ENCODE measurements at places on chromosomes 13 and 19.

- no peak for DNase-seq
These were observed 7.9 kb downstream of the CEACAM3 start for GRCh38 chr19:41804336-41804735.

- no peak for DNase-seq
These were observed 65.6 kb downstream of the ARHGAP35 start for GRCh38 chr19:46926170-46927071.

DNA sequence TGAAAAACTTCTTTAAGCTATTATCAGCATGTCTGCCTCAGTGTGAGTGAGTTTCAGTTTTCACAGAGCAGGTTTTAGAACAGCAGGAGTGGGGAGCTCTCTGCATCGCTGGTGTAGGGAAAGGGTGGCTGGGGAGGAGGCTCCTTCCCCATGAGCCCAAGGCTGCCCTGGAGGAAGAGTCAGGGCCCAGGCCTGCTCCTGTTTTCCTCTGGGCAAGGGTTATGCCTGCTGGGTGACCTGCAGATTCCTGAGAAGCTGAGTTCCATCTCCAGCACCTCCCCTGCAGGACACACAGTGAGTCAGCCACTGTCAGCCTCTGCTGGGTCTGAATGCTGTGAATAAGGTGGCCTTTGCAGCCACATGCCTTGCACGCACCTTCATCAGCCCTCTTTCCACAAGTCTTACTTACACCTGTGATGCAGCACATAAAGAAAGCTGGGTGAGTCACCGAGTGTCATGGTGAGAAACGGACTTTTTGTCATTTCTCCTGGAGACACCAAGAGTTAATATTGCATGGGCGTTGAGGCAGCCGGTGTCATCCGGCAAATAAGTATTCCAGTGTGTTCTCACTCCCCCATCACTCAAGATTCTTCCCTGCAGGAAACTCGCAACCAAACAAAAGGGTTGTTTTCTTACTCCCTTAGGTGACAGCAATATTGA is 186.4 kb upstream of the KL start:
- DNase-seq: no peak

DNA sequence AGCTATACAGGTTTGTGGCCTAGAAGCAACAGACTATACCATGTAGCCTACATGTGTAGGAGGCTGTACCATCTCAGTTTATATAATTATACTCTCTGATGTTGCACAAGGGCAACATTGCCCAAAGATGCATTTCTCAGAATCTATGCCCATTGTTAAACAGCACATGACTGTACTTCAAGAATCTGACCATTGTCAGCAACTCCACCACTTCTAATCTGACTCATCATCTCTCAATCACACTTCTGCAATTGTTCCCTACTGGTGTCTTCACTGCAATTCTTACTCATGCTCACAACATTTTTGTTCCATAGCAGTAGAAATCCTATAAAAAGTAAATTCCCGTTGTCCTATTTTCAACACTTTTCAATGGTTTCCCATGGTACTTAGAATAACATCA is 63.9 kb upstream of the ATXN8OS start:
- no peak for DNase-seq

DNA sequence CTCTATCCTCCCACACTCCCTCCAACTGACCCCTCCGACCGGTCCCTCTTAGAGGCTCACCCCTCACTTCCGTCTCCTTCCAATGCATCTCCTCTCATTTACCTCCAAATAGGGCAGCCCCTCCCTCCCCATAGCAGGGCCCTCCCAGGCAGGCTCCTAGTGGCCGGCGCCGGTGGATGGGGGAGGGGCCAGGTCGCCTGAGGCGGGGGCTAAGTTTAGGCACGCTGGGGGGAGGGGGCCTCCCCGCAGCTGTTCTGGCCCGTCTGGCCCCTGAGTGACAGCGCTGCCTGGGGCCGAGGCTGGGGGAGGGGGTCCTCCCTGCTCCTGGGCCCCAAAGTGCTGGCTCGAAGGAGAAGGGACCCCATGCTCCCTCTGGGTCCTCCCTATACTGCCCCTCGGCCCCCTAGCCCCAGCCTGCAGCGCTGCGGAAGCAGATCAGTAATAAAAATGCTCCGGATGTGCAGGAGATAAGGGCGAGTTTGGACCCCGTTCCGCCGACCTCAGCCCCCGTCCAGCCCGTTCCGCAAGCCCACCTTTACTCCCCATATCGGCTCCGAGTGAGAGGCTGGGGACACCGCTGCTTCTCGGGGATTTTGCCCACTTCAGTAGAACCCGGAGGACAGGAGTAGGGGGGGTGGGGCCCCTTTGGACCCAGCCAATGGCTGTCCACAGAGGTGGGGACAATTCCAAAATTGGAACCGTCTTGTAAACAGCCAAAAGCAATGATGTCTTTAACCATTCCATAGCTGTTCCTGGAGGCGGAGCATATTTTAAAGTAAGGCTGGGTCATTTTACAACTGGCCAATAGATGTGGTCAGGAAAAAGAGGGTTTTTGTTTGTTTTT is 4.0 kb downstream of the RTN2 start:
- no peak for DNase-seq

- DNase-seq: no peak
These were observed 20.6 kb downstream of the UBE2L5 start for GRCh38 chr13:30442926-30443325.

DNA sequence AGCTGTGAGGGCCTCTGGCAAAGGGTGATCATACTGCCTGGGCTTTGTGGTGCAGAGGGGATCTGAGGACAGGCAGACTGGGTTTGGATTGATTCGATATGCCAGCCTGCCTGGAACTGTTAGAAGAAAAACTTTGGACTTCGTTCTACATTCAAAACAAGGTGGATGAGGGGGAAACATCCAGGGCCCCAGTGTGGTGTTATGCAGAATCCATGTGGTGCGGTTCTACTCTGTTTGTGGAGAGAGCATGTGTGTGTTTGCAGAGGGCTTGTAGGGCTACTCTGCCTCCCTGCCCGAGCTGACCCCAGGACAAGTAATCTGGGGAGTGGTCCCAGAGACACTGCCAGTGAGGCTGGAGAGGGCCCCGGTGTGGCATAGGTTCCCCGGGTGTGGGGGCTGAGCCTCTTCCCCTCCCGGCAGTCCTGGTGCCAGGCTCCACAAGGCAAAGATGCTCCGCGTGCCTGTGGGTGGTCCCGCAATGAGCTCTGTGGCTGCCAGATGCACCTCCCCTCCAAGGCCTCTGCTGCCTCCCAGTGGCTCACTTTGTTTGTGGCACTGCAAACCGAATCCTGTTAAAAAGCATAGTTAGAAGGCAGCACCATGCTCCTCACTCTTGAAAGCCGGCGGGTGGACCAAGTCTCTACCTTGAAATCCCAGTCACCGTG is 22.3 kb upstream of the TFDP1 start:
- DNase-seq: peak; percentile 55

- no peak for DNase-seq
These were observed 53.3 kb downstream of the OXGR1 start for GRCh38 chr13:96940961-96941360.

DNA sequence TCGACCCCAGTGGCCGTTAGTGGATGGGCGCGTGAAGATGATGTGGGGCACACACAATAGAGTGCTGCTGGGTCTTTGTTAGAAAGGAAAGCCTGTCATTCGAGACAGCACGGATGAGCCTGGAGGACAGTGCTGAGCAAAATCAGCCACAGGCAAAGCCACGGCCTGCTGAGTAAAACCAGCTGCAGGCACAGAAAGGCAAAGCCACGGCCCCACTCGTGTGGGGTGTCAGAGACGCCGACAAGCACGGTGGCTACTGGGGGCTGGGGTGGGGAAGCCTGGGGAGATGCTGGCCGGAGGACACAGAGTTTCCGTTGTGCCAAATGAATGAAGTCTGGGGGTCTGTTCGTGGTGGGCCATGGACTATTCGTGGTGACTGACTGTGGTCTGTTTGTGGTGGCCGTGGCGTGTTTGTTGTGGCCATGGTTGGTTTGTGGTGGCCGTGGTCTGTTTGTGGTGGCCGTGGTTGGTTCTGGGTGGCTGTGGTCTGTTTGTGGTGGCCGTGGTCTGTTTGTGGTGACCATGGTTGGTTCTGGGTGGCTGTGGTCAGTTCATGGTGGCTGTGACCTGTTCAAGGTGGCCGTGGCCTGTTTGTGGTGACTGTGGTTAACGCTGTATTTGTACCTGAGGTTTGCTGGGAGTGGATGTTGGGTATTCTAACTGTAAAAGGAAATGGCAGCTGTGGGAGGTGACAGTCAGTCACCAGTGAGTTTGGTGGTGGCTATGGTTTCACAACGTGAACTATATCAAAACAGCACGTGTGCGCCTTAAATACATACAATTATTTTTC is 36.3 kb downstream of the MCF2L start:
- peak; percentile 21 for DNase-seq

DNA sequence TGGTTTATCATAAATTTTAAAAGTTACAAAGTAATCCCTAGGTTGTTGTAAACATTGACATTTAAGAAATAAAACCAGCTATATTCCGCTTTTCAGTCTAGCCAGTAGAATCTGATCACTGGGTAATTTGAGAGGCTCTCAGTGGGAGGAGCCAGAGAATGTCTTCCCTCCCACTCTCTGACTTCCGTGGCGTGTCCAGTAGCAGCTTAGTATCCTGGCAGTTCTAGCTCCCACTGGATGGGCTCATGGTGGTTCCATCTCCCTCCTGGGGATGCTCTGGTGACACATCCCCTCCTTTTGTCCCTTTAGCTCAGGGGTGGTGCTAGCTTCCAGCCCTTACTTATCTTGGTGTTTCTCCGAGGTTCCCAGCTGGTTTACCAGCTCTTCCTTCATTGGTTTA is 34.5 kb downstream of the MTUS2 start:
- no peak for DNase-seq

- DNase-seq: no peak
These were observed 47.4 kb downstream of the BRD4 start for GRCh38 chr19:15284896-15285295.

DNA sequence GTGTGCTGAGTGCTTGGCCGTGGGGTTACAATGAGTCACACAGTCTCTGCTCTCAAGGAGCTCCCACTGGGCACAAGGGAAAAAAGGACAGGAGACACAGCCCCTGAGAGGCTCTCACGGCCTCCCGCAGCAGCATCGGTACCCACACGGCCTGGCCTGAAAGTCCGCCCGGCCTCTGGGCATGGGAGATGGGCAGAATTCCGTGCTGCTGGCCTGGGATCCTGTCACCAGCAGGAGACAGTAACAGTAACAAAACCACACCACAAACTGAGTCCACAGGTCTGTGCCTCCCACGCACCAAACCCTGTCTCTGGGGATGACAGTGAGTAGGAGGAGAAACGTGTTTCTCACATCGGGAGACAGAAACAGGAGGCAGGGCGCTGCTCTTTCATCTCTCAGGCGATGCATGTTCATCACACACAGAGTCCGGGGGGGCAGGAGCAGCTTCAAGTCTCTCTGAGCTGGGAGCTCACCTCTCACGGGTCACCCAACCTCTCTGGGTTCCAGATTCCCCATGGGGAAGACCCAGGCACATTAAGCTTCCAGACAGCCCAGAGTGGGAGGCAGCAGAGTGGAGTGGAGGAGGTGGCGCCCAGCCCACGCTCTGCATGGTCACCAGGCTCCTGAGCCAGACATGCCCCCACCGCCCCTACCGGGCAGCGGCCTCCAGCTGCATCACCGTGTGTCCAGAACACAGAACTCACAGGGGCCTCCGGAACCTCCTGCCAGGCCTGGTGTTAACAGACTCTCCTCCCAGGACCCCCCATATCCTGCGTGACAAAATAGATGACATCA is 124.7 kb upstream of the VSTM2B start:
- DNase-seq: peak; percentile 8

GRCh38 chr13:20354722-20355121 is 122.6 kb upstream of the GJB6 start:
- no peak for DNase-seq

GRCh38 chr19:51090471-51090870 is 7.8 kb upstream of the KLK14 start:
- DNase-seq: no peak

DNA sequence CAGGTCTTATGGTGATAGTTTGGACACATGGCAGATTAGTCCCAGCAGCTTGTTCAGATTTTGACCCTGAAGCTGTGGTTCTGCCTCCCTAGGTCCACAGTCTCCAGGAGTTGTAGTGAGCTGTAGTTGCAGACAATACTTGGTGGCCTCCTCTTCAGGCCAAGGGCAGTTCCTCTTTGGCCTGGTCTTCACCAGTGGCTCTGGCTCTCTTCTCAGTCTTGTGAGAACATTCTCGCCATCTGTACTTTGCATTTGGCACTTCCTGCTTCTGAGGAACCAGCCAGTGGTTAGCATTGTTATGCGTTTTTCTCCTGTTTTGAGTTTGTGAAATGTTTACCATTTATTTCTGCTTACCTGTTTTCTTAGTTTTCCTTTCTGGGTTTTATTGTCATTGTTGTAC is 40.7 kb downstream of the PCCA start:
- DNase-seq: no peak

DNA sequence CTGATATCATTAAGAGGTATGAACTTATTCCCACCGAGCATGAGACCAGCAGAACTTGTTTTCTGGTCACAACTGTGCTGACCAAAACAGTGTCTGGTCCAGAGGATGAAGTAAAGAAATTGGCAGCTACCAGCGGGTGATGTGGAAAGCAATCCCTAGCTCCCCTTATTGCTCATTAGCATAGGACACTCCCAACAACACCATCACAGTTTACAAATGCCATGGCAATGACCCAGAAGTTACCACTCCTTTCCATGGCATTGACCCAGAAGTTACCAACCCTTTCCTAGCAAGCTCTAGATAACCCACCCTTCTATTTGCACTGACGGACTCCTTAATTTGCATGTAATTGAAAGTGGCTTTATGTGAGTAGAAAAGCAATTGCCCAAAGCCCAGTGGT is 1856.1 kb downstream of the OLFM4 start:
- no peak for DNase-seq

- peak; percentile 47 for DNase-seq
These were observed 599 bp downstream of the ZIC2 start for GRCh38 chr13:99982036-99982730.

DNA sequence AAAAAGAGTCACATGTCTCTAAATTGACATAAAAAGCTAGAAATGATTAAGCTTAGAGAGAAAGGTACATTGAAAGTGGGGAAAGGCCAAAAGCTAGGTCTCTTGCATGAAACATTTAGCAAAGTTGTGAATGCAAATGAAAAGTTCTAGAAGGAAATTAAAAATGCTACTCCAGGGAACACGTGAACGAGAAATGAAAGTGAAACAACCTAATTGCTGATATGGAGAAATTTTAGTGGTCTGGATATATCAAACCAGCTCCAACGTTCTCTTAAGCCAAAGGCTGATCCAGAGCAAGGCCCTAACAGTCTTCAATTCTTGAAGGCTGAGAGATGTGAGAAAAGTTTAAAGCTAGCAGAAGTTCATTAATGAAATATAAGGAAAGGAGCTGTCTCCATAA is 419.8 kb downstream of the SLITRK6 start:
- DNase-seq: no peak

DNA sequence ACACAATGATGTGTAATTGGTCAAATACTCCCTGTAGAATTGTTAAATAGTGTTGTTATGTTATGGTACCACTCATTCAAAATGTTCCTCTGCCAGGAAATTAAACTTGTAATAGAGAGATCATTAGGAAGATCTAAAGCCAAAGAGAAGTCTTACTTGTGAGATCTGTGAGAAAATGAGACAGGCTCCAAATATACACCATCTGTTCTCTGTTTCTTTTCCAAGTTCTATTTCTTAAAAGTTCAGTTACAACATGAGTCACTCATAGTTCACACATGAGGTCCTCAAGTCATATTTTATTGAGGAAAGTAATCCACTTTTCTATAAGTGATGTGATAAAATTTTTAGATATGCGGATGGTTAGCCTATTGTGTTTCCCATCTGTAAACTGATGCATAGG is 1038.1 kb upstream of the PRR20A start:
- DNase-seq: no peak

GRCh38 chr19:47419789-47420188 is 462 bp upstream of the MEIS3 start:
- DNase-seq: no peak

GRCh38 chr19:6530386-6531162 is at the start of gene TNFSF9:
Gene TNFSF9 (plus strand): TSS chr19:6531026. CDS start chr19:6531037, 11 bp downstream.
- DNase-seq: peak; percentile 87

- DNase-seq: peak; percentile 84
These were observed 1.6 kb downstream of the P2RY11 start for GRCh38 chr19:10112895-10113591.

Data from stimulated activated CD4-positive, alpha-beta T cell treated with anti-CD3 and anti-CD28 coated beads, Interleukin-15, amount 100 ng/mL, for 24 hours (primary cell).